ENCODE measurements at places on chromosomes 7 and 10.

DNA sequence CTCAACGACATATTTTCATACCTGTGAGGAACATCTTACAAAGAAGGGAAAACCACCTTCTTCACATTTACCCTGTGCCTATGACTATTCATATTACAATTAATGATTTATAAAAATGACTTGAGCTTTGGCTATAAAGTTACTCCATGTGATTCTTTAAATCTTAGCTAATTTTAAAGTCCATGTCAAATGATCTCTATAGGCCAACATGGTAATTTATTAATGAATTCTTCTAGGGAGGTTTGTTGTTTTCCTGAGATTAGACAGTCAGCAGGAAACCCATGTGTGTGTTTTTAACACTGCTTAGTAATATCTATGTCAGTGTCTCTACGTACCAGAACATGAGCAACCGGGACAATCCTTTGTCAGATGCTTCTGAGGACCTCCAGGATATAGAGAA is 307.3 kb downstream of the IPMK start:
- no peak for DNase-seq

DNA sequence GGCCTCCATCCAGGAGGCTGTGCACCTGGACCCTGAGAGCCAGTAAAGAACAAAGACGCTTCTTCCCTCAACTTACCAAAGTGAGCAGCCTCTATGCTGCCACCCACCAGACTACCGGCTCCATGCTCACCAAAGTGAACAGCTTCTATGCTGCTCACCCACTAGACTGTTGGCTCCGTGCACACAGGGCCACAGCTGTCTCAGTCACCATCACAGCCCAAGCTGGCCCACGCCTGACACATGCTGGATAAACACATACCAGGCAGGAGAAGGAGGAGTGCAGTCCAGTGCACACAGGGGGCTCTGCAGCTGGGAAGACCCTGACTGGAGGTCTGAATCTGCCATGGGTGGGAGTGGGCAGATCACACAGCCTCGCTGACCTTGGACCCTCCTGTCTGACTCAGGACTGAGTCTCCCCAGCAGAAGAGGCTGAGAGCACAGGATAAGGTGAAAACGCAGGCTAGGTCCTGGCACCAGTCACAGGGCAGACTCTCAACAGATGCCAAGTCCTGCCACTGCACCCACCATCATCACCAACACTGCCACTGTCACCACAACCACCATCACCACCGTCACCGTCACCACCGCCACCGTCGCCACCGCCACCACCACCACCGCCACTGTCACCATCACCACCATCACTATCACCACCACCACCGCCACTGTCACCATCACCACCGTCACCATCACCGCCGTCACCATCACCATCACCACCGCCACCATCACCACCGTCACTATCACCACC is 130.9 kb downstream of the MAD1L1 start:
- no peak for DNase-seq

- DNase-seq = no peak
Observed at GRCh38 chr10:77261146-77261545, 376.5 kb downstream of the KCNMA1 start.

DNA sequence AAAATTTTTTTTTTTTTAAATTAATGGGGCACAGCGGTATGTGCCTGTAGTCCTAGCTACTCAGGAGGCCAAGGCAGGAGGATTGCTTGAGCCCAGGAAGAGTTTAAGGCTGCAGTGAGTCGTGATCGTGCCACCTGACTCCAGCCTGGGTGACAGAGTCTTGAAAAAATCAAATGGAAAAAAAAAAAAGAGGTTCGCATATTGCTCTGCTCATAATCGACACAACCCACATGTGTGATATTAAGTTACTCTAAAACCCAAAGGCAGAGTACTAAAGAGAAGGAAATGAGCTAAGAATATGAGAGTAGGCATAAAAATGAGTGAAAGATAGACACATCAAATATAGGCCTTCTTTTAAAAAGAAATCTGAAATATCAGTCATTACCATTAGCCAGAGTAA is 66.3 kb downstream of the IGF2BP3 start:
- DNase-seq = no peak

DNA sequence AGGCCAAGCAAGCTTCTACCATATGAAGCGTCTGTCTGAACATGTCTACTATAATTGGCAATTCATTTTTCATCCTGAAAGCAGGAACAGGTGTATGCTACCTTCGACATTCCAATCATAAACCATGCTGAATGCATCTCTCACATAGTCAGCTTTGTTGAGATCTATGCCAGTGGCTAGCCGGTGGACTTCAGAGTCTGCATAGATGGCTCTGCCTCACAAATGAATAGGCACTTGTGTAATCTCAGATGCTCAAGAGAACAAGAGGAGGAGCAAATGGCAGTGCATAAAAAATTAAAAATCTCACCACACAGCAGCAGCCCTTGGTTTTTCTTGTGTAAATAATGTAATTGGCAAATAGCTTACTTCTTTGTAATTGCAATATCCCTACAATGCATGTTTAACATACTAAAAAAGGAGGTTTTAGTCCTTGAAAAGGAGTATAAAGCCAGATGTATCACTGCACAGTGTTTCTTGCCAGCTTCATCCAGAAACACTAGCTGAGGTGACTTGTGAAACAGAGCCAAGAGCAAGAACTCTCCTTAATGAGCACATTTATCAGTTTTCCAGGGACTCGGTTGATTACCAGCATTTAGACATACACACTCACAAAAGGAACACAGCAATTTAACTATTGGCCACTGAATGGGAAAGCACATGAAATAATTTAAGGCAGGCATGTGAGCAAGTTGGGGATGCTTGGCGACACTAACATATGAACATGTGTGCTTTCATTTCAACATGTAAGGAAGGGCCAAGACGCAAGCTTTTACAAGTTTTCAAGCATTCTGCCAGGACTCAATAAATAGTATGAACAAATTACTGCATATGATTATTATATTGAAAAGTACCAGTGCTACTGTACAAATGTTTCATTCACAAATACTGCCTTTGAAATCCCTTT is 249.9 kb upstream of the PLXNA4 start:
- no peak for DNase-seq

- no peak for DNase-seq
Observed at GRCh38 chr7:1242606-1243289, 10.1 kb downstream of the UNCX start.

- no peak for DNase-seq
Observed at GRCh38 chr10:115390607-115391006, 297.4 kb downstream of the ATRNL1 start.

DNA sequence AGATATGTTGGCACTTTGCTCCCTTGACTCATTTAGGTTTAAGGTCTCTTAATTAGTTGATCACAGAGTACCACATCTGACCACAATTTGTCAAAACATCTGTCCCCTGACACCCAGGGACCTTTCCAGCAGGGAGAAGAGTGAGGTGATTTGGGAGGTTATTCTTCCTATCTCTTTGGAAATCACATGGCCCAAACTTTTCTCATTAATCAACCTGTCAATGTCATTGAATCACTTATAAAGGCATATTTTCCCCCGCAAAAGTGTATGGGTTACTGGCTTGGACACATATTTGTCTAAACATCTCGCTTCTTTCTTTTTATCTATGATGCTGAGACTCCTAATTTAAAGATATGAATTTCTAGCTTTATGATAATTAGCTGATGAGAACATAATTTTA is 92.4 kb upstream of the RPA3 start:
- DNase-seq = no peak

GRCh38 chr10:110487411-110488331 is 10.0 kb upstream of the DUSP5 start:
- no peak for DNase-seq

Data from activated CD4-positive, alpha-beta T cell treated with anti-CD3 and anti-CD28 coated beads, Interleukin-2, amount 50 U/mL, for 16 hours (primary cell).